ENCODE measurements at places on chromosomes 5 and 9.

GRCh38 chr9:81499021-81499454 is 190.3 kb downstream of the TLE1 start:
- DNase-seq: no peak

DNA sequence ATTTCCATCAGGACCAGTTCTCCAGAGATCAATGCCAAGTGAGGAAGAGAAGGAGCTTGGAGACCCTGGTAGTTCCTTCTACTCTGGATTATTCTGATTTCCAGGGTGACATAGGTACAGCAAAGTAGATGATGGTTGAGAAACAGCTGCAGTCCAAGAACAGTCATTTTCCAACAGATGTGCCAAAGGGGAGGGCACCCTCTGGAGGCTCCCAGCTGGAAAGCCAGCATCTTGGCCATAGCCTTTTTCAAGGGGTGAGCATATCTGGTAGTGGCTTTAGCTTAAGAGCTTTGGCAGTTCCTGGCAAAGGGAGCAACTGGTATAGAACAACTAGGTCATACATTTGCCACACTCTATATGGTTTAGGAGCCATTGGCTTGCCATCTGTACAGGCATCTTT is 492.7 kb downstream of the RASEF start:
- no peak for DNase-seq

DNA sequence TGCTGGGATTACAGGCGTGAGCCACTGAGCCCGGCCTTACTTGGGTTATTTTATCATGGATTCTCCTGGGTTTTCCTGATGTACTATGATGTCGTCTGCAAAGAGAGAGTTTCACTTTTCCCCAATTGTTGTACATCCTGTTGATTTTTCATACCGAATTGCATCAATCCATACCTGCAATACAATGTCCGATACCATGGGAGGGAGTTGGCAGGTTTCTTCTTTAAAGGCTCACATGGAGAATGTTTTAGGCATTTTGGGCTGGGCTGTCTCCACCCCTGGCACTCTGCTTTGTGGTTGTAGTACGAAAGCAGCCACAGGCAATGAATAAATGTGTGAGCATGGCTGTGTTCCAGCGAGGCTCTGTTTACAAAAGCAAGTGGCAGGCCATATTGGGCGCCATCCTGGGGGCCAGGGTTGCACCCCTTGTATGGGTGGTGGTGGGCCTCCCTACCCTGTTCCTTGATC is 35.1 kb upstream of the EXOC3 start:
- DNase-seq: no peak

- DNase-seq: no peak
Observed at GRCh38 chr5:33531037-33531298, 90.2 kb downstream of the TARS1 start.

DNA sequence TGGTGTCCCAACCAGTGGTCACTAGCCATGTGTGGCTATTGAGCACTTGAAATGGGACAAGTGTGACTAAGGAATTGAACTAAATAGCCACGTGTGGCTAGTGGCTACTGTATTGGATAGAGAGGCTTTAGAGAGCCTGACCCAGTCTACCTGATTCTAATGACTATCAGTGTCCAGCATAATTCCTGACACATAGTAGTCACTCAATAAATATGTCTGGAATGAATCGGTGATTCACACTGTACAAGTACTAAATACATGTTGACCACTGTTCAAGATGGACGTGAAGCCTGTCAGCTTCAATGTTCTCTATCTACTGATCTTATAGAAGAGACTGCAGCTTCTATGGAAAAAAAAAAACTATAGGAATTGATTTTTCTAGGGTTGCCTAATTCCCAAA is 57.7 kb upstream of the MAST4 start:
- DNase-seq: no peak

DNA sequence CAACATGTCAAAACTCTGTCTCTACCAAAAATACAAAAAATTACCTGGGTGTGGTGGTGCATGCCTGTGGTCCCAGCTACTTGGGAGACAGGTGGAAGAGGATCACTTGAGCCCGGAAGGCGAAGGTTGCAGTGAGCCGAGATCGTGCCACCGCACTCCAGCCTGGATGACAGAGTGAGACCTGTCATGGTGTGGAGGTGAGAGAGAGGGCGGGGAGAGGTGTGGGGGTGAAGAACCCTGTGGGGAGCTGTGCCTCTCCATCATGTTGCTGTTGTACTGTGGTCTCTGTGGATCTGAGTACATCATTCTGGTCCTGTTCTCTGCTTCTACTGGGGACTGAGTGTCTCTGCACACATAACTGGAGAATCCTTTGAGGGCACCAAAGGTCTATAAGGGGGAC is 11.3 kb upstream of the SLC34A1 start:
- DNase-seq: no peak

GRCh38 chr9:30722065-30722464 is 1662.4 kb upstream of the ACO1 start:
- DNase-seq: no peak

DNA sequence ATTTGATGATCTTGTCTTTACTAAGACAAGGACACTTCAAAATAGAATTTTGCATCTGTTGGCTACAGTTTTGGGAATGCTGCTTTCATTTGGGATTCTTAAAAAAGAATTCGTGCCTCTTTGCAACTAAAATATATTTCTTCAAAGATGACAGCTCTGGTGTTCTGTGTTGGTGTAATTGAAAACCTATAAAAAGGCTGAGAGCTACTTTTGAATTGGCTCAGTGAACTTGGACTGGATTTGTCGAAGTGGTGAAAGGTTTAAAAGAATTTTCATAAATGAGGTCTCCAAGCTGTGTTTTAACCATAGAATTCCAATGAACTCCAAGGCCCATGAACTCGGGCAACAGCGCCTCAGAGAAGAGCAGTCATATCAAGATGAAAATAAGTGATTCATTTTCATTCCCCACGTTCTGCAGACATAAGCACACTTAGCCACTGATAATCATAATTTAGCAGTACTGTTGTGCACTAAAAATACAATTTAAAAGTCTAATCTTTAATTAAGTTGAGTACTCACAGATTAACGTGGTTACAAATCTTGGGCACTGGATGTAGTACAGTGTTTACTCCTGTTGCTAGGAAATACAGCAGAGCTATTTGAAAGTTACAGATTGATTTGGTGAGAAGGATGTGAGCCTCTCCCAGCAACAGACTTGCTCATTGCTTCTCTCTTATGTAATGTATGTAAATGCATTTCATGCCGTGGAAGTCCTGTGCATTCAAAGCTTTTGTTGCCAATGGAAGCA is 10.9 kb downstream of the SNCAIP start:
- no peak for DNase-seq

GRCh38 chr5:108924457-108924961 is 176.8 kb downstream of the FER start:
- no peak for DNase-seq

DNA sequence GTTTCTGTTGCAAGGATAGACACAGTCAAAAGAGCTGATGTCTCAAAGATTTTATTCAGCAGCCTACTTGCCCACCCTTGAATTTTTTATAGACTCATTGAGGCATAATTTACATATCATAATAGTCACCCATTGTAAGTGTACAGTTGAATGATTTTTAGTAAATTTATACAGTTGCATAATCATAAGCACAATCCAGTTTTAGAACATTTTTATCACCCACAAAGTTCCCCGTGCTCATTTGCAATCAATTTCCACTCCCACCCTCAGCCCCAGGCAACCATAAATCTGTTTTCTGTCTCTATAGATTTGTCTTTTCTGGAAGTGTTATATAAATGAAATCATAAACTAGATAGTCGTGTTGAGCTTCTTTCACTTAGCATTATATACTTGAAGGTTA is 517.7 kb downstream of the TLE1 start:
- DNase-seq: no peak

GRCh38 chr5:139740138-139740991 is 55.2 kb upstream of the PSD2 start:
- no peak for DNase-seq

GRCh38 chr9:38229104-38229500 is 160.1 kb upstream of the SHB start:
- no peak for DNase-seq

GRCh38 chr5:141637767-141638419 is 1.1 kb downstream of the RELL2 start:
- DNase-seq: no peak

DNA sequence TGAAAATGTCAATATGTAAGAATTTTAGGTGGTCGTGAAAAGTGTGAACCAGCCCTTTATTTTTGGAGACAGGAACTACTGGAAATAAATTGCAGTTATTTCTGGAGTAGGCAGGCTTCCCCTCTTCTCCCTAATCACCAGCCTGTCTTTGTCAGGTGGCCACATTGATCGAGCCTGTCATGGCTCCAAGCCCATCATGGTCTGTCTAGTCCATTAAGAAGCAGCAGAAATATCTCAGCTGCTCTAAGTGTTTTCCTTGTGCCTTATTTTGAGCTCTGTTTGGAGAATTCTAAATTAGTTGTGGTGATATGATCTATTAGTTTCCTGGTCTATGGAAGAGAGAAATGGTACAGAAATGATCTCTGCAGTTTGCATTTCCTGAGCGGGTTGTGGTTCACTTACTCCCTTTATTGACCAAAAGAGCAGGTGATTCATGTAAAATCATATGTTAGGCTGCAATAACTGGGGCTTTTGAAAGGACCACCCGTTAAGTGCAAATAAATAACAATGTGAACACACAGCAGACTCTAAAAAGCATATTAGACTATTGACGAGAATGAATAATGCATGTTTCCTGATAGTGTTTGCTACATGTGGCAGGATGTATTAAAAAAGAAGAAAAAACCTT is 42.3 kb downstream of the BASP1 start:
- no peak for DNase-seq

- DNase-seq: no peak
Observed at GRCh38 chr9:16718952-16719351, 151.5 kb downstream of the BNC2 start.

- no peak for DNase-seq
Observed at GRCh38 chr5:133859073-133859472, 109.4 kb downstream of the C5orf15 start.

DNA sequence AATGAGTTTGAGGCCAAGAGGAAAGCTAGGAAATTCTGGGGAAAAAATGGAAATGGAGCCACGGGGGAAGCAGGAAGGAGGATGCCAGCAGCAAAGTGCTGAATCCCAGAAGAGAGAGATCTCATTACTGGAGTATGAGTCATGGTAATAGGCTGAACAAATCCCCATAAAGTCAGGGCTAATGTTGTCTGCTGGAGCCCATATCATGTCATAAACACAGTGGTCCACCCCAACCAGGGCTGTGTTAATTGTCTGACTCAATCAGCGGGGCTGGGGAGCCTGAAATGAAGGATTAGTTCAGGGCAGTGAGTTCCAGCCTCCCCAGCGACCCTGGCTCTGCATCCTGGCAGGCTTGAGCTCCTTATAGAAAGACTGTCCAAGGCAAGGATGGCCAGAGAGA is 68.8 kb downstream of the TLR4 start:
- no peak for DNase-seq

DNA sequence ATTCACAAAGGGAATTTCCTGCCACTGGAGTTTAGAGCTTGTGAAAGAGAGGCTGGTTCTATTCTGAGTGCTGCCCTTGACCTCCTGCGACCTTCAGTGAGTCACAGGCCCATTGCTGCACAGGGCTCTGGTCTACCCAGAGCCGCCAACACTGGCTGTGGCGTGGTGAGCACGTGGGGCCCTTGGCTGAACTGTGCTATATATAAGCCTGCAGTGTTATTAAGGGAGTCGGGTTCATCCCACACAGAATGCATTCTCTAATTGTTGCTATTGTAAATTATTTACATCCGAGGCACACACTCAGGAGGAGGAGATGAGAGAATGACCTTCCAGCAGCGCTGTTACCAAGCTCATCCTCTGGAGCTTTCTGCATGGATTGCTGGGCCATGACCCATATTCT is 47.1 kb downstream of the BRINP1 start:
- DNase-seq: no peak

GRCh38 chr9:115327436-115328122 is 209.6 kb upstream of the TNC start:
- DNase-seq: no peak

DNA sequence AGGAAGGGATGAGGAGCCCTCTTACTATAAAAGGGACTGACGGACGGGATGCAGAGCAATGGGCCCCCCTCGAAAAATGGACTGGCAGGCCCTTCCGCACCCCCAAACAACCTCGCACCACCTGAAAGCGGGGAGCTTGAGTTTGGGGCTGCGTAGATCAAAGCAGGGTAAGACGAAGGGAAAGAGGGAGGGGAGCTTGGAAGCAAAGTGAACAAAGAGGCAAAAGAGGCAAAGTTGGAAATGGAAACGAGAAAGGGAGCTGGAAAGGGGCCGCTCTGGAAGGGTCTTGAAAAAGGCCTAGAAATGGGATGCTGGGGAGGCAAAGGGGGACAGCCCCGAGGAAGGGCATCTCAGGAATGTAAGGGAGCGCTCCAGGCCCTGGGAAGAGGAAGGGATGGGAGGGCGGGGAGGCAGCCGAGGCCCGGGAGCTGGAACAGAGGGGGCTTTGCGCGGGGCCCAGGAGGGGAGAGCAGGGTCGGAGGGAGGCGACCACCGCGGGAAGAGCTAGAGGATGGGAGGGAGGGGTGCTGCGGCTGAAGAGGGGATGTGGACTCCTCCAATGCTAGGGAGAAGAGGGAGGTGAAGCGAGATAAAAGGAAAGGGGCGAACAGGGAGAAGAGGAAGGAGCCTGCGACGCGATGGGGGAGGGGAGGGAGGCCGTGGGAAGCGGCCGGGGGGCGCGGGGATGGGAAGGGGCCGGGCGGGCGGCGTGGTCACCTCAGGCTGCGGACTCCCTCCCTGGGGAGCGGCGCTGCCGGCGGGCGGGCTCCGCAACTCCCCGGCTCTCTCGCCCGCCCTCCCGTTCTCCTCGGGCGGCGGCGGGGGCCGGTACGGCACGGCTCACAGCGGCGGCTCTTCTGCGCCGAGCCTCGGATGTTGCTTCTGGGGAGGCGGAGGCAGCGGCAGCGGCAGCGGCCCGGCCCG is 577 bp downstream of the RNF145 start:
- no peak for DNase-seq

- no peak for DNase-seq
Observed at GRCh38 chr5:89723907-89724306, 685.6 kb downstream of the CETN3 start.

- DNase-seq: no peak
Observed at GRCh38 chr5:65014769-65015168, 246.0 kb downstream of the CWC27 start.

DNA sequence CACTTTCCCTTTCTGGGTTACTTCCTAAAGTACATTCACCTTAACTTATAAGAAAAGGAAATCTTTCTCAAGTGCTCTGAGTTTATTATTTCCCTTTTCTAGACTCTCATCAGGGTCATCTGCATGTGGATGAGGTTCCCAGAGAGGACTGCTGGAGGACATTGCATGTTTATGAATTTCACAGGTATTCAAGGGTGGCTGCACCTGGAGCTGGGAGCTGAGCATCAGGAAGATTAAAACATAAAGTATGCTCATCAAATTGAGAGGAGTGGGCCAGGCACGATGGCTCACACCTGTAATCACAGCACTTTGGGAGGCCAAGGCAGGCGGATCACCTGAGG is 34.7 kb upstream of the PLIN2 start:
- DNase-seq: no peak

- no peak for DNase-seq
Observed at GRCh38 chr5:10073441-10074104, 176.1 kb downstream of the ATPSCKMT start.

- DNase-seq: no peak
Observed at GRCh38 chr5:29697785-29698414, 1495.6 kb upstream of the CDH6 start.
